ENCODE measurements at places on chromosomes 2 and 18.

GRCh38 chr2:7845332-7845731 lies 836.5 kb upstream of the ID2 start:
- no peak for DNase-seq

DNA sequence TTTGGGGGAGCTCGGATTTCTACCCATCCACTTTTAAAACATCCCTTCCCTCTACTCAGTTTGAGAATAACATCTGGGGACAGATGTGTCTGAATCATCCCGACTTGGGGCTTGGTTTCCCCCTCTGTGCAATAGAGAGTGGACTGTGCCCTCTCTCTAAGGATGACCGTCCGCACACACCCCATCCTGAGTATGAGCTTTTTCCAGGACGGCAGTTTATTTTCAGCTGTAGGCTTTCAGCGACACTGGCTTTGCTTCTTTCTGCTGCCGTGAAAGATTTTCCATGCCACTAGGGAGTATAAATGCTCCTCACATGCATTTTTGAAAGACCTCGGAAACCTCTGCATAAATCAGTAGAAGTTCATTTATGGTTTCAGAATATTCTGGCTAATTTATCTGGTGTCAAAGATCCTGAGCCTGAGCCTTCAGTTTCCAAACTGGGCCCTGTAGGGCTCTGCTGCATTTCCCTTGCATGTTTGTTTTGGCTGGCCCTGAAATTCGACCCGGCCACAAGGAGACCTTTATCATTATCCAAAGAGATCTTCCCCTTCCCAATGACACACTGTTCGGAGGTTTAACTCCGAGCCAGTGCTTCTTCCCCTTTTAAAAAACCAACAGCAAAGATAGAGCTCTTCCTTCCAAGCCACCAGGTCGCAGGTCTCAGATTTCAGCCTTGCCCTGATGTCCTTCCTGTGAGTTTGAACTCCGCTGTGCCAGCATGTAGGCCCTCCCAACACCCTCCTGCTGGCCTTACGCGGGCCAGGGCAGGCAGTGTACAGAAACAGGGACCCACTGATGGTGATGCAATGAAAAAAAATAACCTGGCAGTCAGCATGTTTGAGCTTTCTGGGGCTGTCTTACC lies 53.3 kb downstream of the FECH start:
- no peak for DNase-seq

DNA sequence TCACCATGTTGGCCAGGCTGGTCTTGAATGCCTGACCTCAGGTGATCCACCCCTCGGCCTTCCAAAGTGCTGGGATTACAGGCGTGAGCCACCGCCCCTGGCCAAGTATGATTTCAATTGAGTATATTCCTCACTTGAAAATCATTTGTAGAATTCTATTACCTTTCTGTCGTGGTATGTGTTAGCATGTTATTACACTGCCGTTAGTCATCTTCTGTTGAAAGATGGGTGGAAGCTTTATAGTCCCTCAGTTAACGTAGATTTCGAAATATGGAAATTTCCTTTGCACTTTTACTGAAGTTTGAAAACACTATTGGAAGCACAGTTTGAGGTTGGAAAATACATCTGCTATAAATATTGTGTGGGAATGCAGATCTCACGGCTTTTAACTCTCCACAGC lies 14.7 kb downstream of the NIFK start:
- DNase-seq: no peak

DNA sequence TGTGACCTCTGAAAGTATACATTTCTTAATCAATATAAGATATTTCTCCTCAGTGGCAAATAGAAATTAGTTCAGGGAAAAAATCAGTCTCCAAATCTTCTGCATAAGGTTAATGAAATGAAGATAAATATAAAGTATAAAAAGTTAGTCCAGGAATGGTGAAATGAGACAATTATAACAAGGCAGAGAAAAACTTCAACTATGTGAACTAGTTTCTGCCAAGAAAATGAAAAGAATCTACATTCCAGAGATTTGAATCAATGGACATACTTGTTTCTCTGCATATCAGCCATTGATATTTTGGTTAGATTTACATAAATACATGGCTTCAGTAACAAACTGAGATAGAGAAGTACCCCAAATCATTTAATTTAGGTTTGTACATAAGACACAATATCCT lies 249.0 kb downstream of the EXOC6B start:
- DNase-seq: no peak

DNA sequence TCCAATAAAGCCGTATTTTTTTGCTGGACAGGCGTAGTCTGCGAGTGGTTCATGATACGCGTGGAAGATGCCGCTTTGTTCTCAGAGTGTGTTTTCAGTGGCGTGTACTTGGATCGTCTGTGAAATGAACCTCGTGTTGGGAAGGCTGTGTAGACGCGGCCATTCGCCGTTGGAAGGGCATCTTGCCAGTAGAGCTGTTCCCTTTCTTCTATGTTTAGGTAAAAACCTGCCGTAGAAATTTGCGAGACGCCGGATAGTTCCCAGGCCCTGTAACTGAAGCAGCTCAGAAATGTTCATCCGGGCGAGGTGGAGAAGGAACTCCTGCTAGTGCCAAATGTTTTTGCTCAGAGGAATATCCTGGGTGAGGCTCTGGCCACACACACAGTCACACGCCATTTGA lies 133.6 kb downstream of the NFATC1 start:
- no peak for DNase-seq

- DNase-seq: no peak
These were observed 449.5 kb upstream of the PKDCC start for GRCh38 chr2:41598161-41598894.

- peak; percentile 60 for DNase-seq
These were observed at the start of gene ZNF804A for GRCh38 chr2:184598316-184599053. Gene ZNF804A (plus strand): TSS chr2:184598529. CDS start chr2:184598960, 431 bp downstream.
